ENCODE measurements at places on chromosomes 2 and 18. TPM values are rescaled to one million over a fixed set of nuclear protein-coding genes. Genes with fewer than 3 reads are reported as not detected.

ADD2 gene
- 16.0 TPM for total RNA-seq

DNA sequence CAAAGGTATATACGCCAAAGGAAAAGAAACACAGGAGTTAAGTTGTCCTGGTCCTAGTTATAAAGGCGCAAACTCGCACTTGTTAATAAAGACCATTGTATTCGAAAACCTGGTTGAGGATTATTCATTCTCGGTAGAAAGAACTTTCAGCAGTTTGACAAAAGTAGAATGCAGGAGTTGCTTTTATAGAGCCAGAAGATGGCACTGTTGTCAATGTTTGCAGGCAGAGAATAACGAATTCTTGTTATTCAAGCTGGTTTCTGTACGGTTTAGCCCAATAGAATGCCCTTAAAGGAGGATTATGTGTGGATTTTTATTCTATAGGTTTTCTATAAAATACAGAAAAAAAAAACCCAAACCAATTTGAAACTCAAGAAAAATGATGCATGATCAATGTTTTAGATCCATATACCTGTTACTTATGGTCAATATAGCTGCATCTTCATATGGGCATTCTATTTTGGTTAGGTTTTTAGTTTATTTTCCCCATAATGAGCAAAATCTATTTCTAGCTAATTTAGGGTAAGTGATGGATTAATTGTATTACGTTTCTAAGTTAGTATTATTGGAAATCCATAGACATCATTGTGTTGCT is 510.3 kb downstream of the PLCL1 start:
- peak; percentile 57 for DNase-seq

GRCh38 chr2:225471039-225471438 is 71.5 kb downstream of the NYAP2 start:
- no peak for DNase-seq

GRCh38 chr18:24446953-24447538 is 13.4 kb upstream of the HRH4 start:
- DNase-seq, result peak; percentile 33

EFHD1 gene
- not detected for total RNA-seq

GRCh38 chr2:181970160-181970794 is 15.4 kb upstream of the PPP1R1C start:
- no peak for DNase-seq

CRYGC gene
- total RNA-seq, result not detected

C1GALT1C1L gene
- total RNA-seq, result not detected

OTOF gene
- not detected for total RNA-seq

GRCh38 chr2:34738691-34739090 is 1139.6 kb upstream of the FAM98A start:
- DNase-seq, result peak; percentile 2

GRCh38 chr2:47636596-47637264 is 146.2 kb upstream of the MSH6 start:
- no peak for DNase-seq

DNA sequence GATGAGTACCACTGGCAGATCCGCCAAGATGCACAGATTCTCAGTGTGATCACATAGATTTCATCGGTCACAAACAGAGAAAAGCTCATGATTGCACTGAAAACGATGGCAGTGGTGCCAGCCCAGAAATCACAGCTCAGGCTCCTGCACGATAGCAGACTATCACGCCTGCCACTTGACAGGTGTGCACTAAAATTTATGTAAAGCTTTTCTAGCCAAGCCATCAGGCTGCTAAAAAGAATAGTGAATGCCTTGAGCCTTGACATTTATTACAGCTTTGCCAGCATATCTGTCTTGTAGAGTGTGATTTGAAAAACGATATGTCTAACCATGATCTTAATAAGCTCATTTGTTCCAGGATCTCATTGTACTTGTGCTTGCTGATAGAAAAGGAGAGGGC is 409.5 kb upstream of the CWC22 start:
- no peak for DNase-seq

GRCh38 chr2:237507512-237507911 is 20.5 kb downstream of the MLPH start:
- no peak for DNase-seq

LIPG gene
- 9.1 TPM for total RNA-seq

GRCh38 chr2:190537765-190538164 is 3.2 kb upstream of the NEMP2 start:
- DNase-seq, result peak; percentile 14

DNA sequence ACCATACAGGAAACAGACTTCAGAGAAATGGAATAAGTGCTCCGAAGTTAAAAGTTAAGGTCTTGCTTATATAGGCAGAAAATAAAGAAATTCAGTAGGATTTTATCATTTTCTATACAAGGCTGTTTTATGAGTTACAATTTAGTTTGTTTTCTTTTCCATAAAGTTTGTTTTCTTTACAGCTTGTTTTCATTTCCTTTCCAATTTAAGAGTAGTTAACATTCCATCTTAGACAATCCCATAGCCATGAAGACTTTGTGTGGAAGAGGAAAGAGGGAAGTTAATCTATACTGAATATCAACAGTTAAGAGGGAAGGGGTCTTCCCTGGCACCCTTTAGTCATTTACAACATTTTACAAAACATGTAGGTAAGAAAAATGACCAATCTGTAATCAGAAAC is 26.5 kb downstream of the TTC32 start:
- no peak for DNase-seq

- peak; percentile 51 for DNase-seq
Observed at GRCh38 chr18:59268721-59269562, 4.3 kb downstream of the RAX start.

DNA sequence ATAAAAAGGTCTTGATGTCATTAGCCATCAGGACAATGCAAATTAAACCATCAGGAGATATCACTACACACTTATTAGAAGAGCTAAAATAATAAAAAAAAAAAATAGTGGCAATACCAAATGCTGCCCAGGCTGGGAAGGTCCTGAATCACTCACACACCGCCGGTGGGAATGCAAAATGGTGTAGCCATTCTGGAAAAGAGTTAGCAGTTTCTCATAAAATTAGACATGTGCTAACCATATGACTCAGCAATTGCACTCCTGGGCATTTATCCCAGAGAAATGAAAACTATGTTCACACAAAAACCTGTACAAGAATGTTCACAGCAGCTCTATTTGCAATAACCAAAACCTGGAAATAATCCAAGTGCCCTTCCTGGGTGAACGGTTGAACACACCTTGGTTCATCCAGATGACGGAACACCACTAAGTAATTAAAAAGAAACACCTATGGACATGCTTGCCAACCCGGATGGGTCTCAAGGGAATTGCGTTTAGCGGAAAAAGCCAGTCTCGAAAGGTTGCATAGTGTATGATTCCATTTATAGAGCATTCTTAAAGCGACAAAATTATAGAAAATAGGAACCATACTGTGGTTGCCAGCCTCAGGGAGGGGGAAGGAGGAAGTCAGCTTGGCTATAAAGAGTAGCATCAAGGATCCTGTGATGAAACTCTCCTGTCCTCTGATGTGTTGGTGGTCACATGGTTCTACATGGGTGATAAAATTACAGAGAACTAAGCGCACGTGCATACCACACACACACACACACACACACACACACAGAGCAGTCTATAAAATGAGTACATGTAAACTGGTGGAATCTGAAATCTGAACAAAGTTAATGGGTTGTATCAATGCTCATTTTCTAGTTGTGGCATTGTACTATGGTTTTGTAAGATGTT is 4.6 kb downstream of the MBP start:
- peak; percentile 98 for DNase-seq

SANBR gene
- 6.1 TPM for total RNA-seq

DNA sequence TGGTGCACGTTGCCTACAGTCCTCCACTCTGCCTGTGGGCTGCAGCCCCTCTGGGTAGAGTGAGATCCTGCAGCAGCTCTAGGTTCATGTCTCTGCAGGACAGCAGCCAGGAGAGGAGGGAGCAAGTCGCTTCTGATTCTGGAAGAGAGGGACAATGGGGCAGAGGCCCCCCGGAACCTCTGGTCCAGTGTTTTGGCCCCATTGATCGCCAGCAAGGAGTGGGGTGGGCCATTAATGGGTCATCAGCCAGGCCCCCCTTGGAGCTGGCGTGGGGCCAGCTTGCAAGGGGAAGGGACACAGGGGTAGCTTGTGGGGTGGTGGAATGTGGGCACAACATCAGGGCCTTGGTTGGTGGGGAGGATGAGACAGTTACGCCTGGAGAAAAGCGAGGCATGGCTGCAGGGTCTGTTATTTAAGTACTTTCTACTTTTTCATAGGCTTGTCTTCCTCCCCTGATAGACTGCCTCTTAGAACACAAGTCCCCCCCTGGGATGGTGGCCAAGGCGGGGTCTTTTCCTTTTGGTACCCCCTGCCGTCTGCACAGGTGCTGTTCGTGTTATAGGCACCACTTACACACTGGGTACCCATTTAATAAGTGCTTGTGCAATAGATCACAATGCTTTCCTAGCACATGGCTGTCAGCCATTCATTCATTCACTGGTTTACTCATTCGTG is 44.6 kb downstream of the INHBB start:
- DNase-seq, result no peak

Data from PC-3 (cell line).